Fibroblast of pulmonary artery (primary cell): ENCODE measurements at places on chromosomes 5 and 9.

DNA sequence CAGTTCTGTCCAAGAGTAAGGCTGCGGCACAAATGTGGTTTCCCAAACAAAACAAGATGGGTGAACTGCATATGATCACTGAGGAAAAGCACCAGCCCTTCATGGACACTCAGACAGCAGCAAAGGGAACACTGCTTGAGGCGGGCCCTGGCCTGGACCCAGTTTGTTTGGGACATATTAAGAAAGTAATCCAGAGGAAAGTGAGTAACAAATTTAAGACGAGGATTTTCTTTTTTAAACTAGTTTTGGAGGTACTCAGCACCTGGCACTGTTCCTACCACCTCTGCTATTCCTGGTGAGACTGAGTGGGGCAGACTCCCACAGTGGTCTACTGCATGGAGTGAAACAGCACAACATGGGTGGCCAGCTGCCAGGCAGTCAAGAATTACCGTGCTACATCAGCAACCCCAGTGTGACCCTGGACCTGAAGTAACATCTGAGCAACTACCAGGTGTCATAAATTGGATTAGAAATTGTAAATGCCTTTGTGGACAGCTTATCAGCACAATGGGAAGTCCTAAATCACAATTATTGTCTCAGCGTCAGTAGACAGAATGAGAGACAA, 28.5 kb downstream of the P4HA2 start:
- DNase-seq = no peak

- DNase-seq = peak; percentile 55
Observed at GRCh38 chr9:70101265-70101664, 57.6 kb downstream of the MAMDC2 start.

DNA sequence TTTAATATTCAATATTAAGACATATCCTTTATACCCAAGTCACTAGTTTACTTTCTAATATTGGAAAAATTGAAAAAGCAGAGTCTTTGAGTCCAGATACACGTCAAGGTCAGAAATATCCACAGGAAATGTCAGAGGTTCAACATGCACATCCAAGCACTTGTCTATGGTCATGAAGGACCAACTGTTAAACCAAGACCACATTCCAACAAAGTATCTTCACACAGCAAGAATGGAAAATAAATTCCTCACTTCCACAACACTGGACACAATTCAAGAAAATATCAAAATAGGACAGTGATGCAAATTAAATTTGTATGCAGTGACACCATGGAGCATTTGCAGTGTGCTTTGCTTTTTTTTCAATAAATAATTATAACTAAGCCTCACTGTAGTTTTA, 142.5 kb downstream of the GABRB2 start:
- no peak for DNase-seq

DNA sequence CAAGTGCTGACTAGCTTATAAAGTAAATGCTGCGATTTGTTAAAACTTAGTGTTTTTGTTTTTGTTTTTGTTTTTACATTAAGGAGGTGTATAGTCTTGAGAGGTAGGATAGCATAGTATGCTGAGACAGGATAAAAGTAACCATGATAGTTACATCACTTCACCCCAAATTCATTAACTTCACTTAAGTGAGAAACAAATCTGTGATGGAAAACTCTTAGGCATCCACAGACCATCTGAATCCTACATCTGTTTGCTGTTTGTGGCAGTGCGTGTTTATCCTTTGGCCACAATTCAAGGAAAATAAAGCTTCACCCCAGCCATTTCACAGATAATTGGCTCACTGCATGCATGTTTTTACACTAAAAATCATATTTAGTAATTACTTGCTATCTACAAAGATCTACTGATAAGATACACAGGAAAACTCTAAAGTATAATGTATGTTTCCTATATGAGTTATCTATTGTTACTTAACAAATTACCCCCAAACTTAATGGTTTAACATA, 82.0 kb downstream of the ZNF622 start:
- DNase-seq = no peak

DNA sequence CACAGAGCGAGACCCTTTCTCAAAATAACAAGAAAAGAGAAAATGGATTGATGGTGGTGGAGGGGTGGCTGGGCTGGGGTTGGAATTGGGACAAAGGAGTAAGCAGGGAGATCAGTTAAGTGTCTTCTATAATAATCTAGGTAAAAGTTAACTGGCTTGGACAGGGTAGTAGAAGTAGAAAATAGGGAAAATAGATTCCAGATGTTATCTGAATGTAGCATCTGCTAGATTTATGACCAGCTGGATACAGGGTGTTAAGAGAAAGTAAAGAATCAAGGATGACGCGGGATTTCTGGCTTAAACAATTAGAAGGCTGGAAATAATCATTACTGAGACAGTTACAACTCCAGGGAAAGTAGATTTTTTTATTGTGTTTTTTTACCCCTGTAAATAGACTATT, 13.0 kb downstream of the PPP6C start:
- DNase-seq = no peak

DNA sequence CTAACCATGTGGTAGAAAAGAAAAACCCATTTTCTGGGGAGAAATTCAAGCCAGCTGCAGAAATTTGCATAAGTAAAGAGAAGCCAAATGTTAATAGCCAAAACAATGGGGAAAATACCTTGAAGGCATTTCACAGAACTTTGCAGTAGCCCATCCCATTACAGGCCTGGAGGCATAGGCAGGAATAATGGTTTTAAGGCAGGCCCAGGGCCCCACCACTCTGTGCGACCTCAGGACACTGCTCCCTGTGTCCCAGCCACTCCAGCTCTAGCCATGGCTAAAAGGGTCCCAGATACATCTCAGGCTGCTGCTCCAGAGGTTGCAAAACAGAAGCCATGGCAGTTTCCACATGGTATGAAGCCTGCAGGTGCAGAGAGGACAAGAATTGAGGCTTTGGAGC, 253.3 kb downstream of the CTNND2 start:
- DNase-seq = no peak

GRCh38 chr9:80878556-80878955, 810.8 kb downstream of the TLE1 start:
- peak; percentile 25 for DNase-seq

- DNase-seq = no peak
Observed at GRCh38 chr5:96978812-96979449, 43.1 kb downstream of the LNPEP start.

DNA sequence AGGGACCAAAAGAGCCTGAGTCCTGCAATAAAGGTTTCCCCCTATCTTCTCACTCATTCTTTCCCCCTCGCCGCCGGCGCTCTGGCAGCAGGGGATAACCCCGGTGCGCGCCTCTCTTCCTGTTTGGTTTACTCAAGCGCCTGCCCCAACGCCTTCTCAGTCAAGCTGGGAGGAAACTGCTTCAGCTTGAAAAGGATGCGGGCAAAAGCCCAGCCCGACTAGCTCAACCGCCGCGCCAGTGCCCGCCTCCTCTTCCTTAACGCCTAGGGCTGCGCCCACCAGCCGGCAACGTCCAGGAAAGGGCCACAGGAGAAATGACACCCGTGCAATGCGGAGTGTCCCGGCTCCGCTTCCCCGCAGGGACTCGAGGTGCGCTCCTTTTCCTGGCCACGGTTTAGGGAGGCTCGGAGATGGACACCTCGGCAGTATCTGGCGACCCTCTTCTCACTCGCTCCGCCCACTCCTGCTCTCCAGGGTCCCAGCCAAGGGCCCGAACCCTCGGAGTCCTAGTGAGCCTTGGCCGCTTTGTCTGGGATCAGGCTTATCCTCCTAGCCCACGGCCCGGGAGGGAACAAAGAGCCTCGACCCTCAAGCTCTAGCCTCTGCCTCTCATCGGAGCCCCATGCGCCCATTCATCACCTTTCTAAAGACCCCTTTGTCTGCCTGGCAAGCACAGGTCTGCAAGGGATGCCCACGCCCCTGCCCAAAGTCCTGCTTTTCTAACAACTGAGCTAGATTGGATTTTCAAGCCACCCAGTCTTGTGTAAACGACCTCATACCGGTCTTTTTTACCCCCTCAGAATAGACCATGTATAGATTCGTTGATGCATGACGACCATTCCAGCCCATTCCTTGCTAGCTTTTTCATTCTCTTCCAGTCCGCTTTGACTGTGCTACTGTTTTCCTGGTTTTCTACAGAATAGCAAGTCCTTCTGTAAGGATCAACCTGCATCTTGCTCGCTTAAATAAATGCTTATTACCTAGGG, 2.0 kb downstream of the ST8SIA4 start:
- peak; percentile 55 for DNase-seq

DNA sequence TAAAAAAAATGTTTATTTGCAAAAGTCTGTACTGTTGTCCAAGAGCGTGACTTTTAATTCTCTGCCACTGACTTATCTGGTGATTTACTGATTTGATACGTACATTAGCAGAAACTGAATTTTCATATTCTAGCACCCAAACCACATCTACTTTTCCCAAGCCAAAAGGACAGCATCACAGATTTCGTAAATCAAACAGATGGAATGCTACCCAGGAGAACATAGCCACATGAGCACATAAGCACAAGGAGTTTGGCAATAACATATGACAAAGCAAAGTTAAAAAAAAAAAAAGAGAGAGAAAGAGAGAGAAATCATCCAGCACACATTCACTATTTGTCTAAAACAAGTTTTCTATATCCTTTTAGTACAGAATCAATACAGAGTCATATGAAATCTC, 83.7 kb downstream of the HINT1 start:
- DNase-seq = peak; percentile 54

- peak; percentile 13 for DNase-seq
Observed at GRCh38 chr9:82810915-82811314, 252.0 kb downstream of the RASEF start.

DNA sequence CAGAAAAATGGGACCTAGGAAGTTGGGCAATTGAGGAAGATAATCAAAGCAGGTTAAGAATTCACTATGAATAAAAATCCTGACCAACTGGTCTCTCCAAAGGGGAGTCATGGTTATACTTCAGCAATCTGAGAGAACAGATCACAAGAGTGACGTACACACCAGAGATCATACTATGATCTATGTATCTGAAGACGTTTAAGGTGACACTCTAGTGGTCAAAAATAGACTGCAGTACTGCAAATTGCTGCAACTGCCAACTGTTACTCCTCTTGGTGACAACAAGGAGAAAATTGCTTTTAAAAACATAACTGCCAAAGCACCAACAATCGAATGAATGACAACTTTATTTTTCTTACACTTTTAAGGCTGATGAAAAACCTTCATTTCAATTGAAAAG, 4.9 kb downstream of the AK6 start:
- DNase-seq = peak; percentile 28

GRCh38 chr9:127977009-127977883, 3.5 kb downstream of the EEIG1 start:
- DNase-seq = no peak

- DNase-seq = peak; percentile 20
Observed at GRCh38 chr9:96020792-96021550, 145.5 kb downstream of the ERCC6L2 start.
